ENCODE measurements at places on chromosomes 5 and 9. TPM values are rescaled to one million over a fixed set of nuclear protein-coding genes. Genes with fewer than 3 reads are reported as not detected.

DNA sequence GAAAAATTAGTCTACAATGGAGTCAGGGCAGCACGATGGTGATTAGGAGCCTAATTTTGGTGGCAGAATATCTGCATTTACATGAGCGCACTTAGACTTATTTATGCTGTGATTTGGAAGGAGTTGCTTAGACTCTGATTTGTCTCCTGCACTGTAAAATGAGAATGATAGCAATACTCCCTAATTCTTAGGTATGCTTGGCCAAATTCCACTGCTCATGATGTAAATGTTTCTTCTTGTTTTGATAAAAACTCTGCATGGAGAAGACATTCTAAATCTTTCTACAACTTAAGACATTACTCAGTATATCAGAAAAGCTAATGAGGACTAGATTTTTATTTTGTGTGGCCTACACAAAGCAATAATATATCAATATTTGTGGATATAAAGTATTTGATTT is 205.4 kb downstream of the CDH18 start:
- no peaks in the 10 kb centered on the region for H3K36me3 ChIP-seq
- H3K27ac ChIP-seq, result no peak overlapping the region
- no peaks in the 10 kb centered on the region for H3K27me3 ChIP-seq
- no peak overlapping the region for H3K4me3 ChIP-seq

DNA sequence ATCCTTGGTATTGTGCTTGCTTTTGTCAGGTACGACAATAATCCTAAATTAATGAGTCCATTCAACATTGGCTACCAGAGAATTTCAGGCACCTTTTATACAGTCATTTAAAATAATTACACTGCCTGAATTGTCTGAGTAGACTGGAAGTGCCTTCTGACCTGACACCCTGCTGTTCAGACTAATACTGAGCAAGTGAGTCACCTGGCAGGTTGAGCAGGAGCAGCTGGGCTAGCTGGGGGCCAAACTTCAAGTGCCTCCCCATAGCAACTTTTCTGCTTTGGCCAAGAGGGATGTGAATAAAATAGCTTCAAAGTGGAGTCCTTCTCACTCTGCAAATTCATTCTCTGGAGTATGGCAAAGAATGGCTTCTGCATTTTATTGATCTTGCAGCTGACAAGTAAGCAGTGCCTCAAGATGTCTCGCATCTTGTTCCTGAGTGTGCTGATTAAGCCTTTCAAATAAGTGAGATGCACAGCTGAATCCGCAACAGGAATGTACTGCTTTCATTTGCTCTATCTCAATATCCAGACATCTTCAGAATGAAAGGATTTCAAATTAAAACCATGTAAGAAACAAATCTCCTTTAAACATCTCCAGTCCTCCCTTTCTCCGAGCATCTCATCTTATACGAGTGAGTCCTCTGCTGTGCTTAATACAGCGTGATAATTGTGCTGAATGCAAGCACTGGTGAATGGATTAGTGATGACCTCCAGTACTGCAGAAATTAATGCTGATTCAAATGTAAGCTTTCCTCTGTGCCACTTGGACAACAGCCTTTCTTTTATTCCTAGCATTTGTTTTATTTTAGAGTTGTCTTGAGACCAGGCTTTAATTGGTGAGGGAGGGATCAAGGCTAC is 271.2 kb downstream of the EDIL3 start:
- no peak overlapping the region for H3K27ac ChIP-seq
- H3K4me1 ChIP-seq, result no peaks in the 10 kb centered on the region
- H3K27me3 ChIP-seq, result no peaks in the 10 kb centered on the region
- DNase-seq, result no peak

DNA sequence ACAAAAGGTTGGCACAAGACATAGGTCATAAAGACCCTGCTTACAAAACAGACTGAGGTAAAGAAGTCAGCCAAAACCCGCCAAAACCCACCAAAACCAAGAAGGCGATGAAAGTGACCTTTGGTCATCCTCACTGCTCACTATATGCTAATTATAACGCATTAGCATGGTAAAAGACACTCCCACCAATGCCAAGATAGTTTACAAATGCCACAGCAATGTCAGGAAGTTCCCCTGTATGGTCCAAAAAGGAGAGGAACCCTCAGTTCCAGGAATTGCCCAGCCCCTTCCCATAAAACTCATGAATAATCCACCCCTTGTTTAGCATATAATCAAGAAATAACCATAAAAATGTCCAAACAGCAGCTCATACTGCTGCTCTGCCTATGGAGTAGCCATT is 27.7 kb downstream of the MLLT3 start:
- no peaks in the 10 kb centered on the region for H3K27me3 ChIP-seq
- no peak overlapping the region for H3K4me3 ChIP-seq
- no peak for DNase-seq
- H3K36me3 ChIP-seq, result no peaks in the 10 kb centered on the region
- H3K27ac ChIP-seq, result no peak overlapping the region
- H3K4me1 ChIP-seq, result peaks cover 16% of the 10 kb centered on the region

Gene C5
- 0.49 TPM for polyA plus RNA-seq

DNA sequence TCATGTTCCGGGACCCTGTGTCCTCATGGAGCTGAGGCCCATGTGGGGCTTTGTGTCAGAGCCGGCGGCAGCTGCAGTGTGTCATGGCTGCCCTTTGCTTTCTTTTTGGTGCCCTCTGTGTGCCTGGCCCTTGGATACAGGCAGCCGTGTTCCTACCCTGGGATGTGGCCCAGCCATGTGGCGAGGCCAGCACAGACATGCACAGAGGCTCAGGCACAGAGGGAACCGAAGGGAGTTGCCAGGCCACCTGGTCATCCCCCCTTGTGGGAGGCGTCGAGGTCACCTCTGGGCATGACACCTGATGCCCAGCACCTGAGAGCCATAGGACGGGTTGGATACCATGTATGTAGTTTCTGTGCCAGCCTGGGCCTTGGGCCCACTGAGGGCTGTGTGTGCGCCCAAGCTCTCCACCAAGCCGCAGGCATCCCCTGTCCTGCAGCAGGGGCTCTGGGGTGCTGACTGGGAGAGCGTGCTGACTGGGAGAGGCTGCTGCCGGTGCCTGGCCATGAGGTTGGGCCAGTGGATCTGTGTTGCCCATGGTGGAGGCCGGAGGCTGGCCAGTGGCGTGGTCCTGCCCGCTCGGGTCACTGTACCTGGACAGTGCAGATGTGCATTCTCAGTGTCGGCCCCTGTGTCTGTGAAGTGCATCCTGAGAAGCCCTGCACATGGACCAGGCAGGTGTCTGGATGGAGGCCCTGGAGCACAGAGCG is 4.8 kb downstream of the NKD2 start:
- no peak overlapping the region for H3K27ac ChIP-seq
- H3K36me3 ChIP-seq, result no peaks in the 10 kb centered on the region
- no peak for DNase-seq
- H3K27me3 ChIP-seq, result peaks cover 4% of the 10 kb centered on the region
- peaks cover 2% of the 10 kb centered on the region for H3K4me1 ChIP-seq

GRCh38 chr9:77765781-77766259 is 117.7 kb upstream of the GNA14 start:
- no peaks in the 10 kb centered on the region for H3K36me3 ChIP-seq
- no peaks in the 10 kb centered on the region for H3K27me3 ChIP-seq
- no peak for DNase-seq
- no peak overlapping the region for H3K4me3 ChIP-seq
- no peaks in the 10 kb centered on the region for H3K4me1 ChIP-seq
- H3K27ac ChIP-seq, result no peak overlapping the region

- no peak for DNase-seq
- no peaks in the 10 kb centered on the region for H3K36me3 ChIP-seq
- no peak overlapping the region for H3K4me3 ChIP-seq
- H3K27me3 ChIP-seq, result no peaks in the 10 kb centered on the region
Measured at GRCh38 chr9:70945301-70945700, 176.1 kb downstream of the TRPM3 start.

DNA sequence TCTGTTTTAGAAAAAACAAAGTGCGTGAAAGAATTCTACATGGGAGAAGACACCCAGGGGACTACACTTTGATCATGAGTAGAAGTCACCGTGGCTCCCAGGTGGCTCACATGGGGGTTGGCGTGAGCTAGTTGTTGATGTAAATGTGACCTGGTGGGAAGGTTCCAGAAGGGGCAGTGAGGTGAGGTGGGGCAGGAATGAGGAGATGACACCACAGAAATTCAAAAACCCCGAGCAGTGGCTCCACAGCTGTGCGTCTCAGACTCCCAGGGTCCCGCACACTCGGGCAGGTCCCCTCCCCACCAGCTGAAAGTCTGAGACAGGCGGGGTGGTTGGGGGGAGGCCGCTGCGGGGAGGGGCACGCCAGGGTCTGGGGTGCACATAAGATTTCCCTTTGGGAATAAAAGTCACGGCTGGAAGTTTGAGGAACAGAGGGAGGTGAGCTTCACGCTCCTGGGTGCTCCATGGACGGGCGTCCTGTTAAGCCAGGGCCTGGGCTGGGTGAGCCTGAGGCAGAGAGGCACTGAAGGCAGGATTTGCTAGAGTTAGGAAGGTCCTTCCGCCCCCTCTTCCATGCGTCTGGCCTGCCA is 29.9 kb downstream of the GLT6D1 start:
- H3K4me1 ChIP-seq, result no peaks in the 10 kb centered on the region
- no peak overlapping the region for H3K27ac ChIP-seq
- H3K4me3 ChIP-seq, result no peak overlapping the region
- H3K36me3 ChIP-seq, result no peaks in the 10 kb centered on the region

Gene PDCD1LG2
- polyA plus RNA-seq, result not detected

Gene GRXCR2
- polyA plus RNA-seq, result not detected

- H3K4me1 ChIP-seq, result no peaks in the 10 kb centered on the region
- no peak overlapping the region for H3K27ac ChIP-seq
- no peak for DNase-seq
- no peak overlapping the region for H3K4me3 ChIP-seq
- no peaks in the 10 kb centered on the region for H3K36me3 ChIP-seq
- peaks cover 15% of the 10 kb centered on the region for H3K27me3 ChIP-seq
Measured at GRCh38 chr9:138028596-138028995, 151.0 kb downstream of the CACNA1B start.

DNA sequence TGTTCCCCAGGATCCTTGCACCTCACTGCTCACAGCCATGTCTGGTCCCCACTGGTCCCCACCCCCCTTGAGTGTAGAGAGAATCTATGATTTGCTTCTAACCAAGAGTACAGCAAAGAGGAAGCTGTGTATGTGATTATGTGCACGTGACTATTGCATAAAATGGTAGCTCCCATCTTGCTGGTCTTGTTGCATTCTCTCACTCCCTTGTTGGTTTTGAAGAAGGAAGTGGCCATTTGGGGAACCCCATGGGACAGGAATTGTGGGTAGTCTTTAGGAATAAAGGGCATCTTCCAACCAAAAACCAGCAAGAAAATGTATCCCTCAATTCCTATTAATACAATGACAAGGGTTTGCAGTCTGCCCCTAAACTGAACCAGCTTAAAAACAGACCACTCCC is 5.2 kb upstream of the FCN2 start:
- H3K27ac ChIP-seq, result no peak overlapping the region
- no peak for DNase-seq
- H3K4me3 ChIP-seq, result no peak overlapping the region
- H3K27me3 ChIP-seq, result no peaks in the 10 kb centered on the region
- no peaks in the 10 kb centered on the region for H3K4me1 ChIP-seq

Gene BHMT
- not detected for polyA plus RNA-seq

- no peak for DNase-seq
- peak overlapping the region; percentile 45 for H3K27ac ChIP-seq
- H3K4me3 ChIP-seq, result no peak overlapping the region
- H3K4me1 ChIP-seq, result no peaks in the 10 kb centered on the region
- peaks cover 2% of the 10 kb centered on the region for H3K27me3 ChIP-seq
Measured at GRCh38 chr9:135994501-135995192, 33.5 kb upstream of the UBAC1 start.

DNA sequence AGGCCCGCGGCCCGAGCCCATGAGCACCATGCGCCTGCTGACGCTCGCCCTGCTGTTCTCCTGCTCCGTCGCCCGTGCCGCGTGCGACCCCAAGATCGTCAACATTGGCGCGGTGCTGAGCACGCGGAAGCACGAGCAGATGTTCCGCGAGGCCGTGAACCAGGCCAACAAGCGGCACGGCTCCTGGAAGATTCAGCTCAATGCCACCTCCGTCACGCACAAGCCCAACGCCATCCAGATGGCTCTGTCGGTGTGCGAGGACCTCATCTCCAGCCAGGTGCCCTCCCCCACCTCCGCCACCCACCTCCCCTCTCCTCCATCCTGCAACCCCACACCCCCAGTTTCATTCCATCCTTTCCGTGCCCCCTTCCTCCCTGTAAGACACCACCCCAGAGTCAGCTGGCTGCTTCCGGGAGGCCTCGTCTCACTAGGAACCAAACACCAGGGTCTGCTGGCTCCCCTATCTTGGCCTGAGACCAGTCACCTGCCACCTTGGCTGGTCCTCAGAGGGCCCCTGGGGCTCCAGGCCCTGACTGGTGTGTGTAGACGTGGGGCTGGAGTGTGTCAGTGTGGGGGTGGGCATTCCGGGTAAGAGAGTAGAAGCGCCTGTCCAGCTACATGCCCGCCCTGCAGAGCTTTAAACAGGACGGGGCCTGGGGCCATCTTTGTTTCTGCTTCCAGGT is 655 bp downstream of the GRIN1 start:
- DNase-seq, result no peak
- H3K27ac ChIP-seq, result no peak overlapping the region
- H3K4me1 ChIP-seq, result peaks cover 2% of the 10 kb centered on the region
- H3K36me3 ChIP-seq, result no peaks in the 10 kb centered on the region
- H3K4me3 ChIP-seq, result no peak overlapping the region

DNA sequence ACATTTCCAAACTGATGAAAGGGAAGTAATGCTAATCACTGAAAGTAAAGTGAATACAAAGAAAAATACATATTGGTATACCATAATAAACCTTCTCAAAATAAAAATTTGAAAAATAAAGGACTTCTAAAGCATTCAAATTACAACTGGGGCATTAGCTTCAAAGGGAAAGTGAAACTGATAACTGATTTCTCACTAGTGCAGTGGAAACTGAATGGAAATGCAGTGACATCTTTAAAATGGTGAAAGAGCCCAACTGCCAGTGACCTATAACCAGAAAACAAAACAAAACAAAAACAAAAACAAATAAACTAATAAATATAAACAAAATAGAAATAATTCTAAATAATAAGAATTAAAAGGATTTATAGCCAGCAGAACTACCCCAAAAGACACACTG is 297.5 kb upstream of the GRIN3A start:
- no peaks in the 10 kb centered on the region for H3K4me1 ChIP-seq
- H3K27ac ChIP-seq, result no peak overlapping the region
- H3K4me3 ChIP-seq, result no peak overlapping the region
- no peak for DNase-seq
- no peaks in the 10 kb centered on the region for H3K36me3 ChIP-seq

- H3K27me3 ChIP-seq, result no peaks in the 10 kb centered on the region
- no peak for DNase-seq
- peaks cover 7% of the 10 kb centered on the region for H3K4me1 ChIP-seq
- no peak overlapping the region for H3K27ac ChIP-seq
Measured at GRCh38 chr5:68180121-68181038, 35.2 kb upstream of the PIK3R1 start.

GRCh38 chr5:169097374-169098326 is 203.3 kb downstream of the SLIT3 start:
- no peak for DNase-seq
- H3K27me3 ChIP-seq, result peaks cover 7% of the 10 kb centered on the region
- no peak overlapping the region for H3K4me3 ChIP-seq
- no peak overlapping the region for H3K27ac ChIP-seq
- no peaks in the 10 kb centered on the region for H3K4me1 ChIP-seq

Gene PROB1
- 1.4 TPM for polyA plus RNA-seq

- no peak for DNase-seq
- H3K27ac ChIP-seq, result no peak overlapping the region
- no peaks in the 10 kb centered on the region for H3K27me3 ChIP-seq
- no peaks in the 10 kb centered on the region for H3K4me1 ChIP-seq
- no peak overlapping the region for H3K4me3 ChIP-seq
Measured at GRCh38 chr5:97096846-97097245, 45.6 kb downstream of the LIX1 start.

GRCh38 chr5:143345671-143346440 is 57.6 kb downstream of the NR3C1 start:
- no peak for DNase-seq
- peak overlapping the region; percentile 79 for H3K27ac ChIP-seq
- no peak overlapping the region for H3K4me3 ChIP-seq
- H3K4me1 ChIP-seq, result peaks cover 34% of the 10 kb centered on the region
- no peaks in the 10 kb centered on the region for H3K27me3 ChIP-seq

Gene WDR31
- not detected for polyA plus RNA-seq

All from immature natural killer cell (primary cell).